Vagina (tissue), 2 donors: ENCODE measurements at places on chromosomes 6 and 20.

DNA sequence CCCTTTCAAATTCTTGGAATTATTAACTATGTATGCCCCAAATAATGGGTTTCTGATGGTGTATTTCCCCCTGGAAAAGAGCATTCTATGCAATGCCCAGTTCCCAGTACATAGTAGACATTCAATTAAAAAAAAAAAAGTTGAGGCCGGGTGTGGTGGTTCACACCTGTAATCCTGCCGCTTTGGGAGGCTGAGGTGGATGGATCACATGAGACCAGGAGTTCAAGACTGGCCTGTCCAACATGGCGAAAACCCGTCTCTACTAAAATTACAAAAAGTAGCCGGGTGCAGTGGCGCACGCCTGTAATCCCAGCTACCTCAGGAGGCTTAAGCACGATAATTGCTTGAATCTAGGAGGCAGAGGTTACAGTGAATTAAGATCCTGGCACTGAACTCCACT lies 83.3 kb upstream of the ZNF217 start:
- no peak for DNase-seq

DNA sequence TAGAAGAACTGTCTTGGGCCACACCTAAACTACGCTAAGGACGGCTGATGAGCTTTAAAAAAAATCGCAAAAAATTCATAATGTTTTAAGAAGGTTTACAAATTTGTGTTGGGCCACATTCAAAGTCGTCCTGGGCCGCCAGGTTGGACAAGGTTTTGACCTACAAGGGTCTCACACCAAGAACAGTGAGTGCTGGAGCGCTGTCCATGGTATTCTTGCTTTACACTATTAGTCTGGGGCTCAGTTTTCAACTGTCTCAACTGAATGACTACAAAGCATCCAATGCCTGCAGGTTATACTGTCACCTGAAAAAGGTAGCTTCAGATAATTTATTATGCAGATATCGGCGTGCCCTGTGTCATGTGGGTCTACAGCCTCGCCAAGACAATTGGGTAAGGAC lies 3.7 kb upstream of the FAXC start:
- no peak for DNase-seq

DNA sequence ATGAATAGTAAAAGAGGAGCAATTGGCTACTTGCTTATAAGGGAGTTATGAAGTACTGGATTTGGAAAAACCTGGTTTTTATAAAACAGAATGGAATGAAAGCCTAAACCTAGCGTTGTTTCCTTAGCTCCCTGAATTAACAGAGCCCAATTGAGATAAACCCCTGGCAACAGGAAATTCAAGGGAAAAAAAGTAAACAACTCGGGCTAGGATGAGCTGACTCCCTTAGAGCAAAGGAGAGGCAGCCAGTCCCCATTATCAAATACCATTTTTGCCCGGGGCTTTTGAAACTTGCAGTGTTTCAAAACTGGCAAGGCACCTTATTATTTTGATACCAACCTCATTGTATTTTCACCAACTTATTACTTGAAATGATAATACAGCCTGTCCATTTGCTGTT lies 587.5 kb downstream of the CD109 start:
- no peak for DNase-seq

GRCh38 chr6:148432462-148433195 lies 90.0 kb downstream of the SASH1 start:
- no peak for DNase-seq

DNA sequence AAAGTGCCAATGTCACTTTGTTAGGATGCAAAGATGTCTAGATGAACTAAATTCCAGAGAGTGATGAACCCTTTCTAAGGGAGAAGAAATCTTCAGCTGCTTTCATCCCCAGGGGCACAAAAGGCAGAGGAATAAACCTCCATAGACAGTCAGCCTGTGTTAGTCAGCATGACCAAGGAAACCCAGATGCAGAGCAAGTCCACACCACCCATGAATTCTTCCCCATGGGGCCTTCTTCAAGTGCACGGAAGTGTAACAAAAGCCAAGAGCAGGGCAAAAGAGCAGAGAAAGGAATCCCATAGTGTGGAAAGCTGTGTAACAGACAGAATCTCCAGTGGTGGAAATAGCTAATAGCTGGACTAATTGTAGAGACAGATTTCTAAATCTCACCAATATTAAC lies 50.0 kb downstream of the DCDC2 start:
- DNase-seq, result no peak

DNA sequence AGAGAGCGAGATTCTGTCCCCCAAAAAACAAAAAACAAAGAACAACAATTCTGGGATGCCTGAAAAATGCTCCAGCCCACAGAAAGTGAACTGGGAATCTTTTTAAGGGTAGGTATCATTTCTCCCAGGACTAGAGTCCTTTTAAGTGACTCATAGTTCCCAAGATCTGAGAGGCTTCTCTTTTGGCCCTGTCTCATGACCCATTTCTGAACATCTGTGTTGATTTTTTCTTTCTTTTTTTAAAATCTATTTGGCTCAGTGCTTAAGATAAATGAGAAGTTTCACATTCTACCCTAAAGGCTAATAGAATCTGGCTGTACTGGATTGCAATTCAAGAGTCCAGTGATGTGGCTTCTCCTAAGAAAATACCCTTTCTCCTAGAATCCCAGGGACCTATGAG lies 217.6 kb upstream of the FOXQ1 start:
- DNase-seq, result peak; percentile 0

DNA sequence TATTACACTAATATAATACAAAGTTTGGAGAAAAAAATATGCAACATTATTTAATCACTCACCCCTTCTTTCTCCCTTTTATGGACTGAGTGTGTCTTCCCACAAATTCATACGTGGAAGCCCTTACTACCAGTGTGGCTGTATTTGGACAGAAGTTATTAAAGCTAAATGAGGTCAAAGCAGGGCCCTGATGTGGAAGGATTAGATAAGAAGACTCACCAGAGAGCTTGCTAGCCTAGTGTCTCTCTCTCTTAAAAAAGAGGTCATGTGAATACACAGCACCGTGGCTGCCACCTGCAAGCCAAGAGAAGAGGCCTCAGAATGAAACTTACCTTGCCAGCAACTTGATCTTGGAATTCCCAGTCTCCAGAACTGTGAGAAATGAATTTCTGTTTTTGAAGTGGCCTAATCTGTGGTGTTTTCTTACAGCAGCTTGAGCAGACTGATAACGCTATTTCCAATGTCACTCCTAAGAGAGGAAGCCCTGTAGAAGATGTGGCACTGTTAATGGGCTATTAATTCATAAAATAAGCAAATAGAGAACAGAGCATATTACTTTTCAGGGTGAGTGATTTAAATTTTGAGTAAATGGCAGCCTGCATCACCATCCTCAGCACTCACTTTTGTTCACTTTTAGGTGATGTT lies 233.4 kb downstream of the TBC1D7 start:
- DNase-seq, result no peak
